ENCODE measurements at places on chromosomes 13 and 19.

DNA sequence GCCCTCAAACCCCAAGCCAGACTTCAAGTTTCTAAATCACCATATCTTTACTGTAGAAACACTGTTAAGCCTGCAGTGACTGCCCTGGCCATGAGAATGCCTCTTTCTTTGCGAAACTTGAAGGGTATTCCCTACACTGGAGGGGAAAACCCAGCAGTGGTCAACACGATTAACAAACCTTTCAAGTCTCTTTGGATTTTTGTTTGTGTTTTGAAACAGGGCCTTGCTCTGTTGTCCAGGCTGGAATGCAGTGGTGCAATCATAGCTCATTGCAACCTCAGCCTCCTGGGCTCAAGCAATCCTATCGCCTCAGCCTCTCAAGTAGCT, 17.4 kb upstream of the POMP start:
- no peak for DNase-seq

- no peak for DNase-seq
Observed at GRCh38 chr19:53034948-53035675, 9.4 kb upstream of the ERVV-2 start.

- DNase-seq: no peak
Observed at GRCh38 chr19:29467824-29468401, 57.9 kb upstream of the VSTM2B start.

- DNase-seq: no peak
Observed at GRCh38 chr13:114173272-114173671, 5.8 kb upstream of the CFAP97D2 start.
